ENCODE measurements at places on chromosomes 7 and 10.

- no peak for DNase-seq
Measured at GRCh38 chr10:106399112-106399511, 765.4 kb downstream of the SORCS1 start.

DNA sequence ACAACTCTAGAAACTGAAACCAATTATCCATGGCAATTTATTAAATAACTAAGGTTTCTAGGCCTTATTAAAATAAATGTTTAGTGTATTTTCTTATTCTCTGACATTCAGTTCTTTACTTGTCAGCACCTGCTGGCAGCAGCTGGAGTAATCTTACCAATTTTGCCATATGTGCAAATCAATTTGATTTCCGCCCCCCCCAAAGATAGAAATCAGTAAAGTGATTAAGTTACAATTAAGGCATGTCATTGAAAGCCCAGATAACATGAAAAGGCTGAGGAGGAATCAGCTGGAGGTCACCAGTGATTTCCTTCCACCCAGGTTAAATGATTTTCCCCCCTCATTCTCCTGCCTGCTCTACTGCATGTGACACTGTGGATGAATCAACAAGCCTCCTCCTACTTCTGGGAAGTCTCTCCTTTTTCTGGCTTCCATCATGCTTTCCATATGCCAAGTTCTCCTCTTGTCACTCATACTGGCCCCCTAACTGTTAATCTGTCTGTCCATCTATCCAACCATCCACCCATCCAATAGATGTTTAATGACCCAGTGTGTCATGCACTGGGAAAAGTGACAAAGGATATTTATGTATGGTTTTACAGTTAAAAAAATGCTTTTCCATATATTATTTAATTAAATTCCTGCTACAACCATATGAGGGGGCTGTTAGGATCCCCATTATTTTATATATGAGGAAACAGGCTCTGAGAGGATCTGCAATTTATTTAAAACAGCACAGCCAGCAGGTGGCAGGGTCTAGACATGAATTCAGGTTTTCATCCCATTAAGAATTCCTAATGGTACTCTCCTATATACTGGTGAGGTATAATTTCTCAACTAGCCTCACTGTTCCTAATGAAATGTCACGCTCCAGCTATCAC, 116.5 kb downstream of the ATXN7L1 start:
- peak; percentile 70 for DNase-seq

GRCh38 chr10:1981976-1982375, 244.7 kb upstream of the ADARB2 start:
- DNase-seq, result no peak

GRCh38 chr7:90216771-90217170, 5.2 kb downstream of the STEAP2 start:
- DNase-seq, result no peak

DNA sequence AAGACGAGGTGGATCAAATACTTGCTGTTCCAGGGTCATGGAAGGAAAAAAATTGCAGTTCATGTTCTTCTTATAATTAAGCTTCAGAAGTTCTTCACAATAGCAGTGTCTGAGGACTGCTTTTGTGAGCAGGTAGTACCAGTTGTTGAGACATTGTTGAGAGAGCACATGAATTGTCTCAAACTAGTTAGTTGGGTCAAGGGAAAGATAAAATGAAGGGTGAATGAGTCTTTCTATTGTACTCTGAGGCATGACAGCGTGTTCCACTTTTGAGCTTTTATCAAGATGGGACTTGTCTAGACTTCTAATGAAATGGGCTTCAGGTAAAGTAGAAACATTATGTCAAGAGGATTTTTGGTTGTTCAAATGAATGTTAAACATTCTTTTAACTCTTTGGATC, 26.0 kb downstream of the KAT6B start:
- DNase-seq, result no peak

DNA sequence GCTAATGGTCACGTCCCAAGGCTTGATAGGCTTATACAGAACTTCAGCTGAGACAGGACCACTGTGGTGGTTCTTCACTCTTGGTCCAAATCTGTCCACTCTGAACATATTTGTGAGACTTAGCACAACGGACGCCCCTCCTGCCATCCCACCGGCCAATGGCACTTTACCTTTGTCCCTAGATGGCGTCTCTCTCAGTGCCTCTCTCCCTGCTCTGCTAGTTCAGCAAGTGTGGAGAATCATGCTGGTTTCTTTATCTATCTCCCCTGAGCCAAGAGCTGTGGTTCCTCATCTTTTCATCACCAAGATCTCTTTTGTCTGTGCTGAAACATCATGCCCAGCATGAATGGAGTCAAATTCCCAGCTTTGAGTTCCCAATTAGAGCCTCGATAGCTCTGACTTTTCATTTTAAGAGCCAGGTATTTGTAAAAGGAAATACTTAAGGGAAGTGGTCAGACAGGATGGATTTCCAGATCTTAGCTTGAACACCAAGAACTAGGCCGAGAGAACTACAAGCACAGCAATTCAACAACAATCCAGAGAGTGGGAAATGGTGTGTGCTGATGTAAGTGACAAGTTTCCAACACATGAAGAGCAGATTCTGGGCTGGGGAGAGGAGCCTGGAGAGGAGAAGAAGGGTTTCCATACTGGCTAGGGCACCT, 69.5 kb downstream of the ZNF800 start:
- no peak for DNase-seq

DNA sequence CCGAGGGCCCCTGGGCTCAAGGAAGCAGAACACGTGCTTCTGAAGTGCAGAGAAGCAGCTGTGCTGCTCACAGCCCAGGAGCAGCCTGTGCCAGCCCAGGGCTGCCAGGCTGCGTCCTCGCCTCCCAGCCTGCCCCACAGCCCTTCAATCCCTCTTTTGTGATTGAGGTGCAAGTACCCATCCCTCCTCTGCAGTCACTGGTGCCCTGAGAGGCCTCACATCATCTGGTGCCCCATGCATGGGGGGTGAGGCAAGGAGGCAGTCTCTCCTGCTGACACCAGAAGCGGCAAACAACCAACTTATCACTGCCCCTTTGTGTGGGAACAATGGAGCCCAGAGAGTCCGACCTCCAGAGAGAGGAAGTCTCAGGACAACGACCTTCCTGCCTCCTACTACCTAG, 49.8 kb upstream of the FGFR2 start:
- no peak for DNase-seq

GRCh38 chr7:126979722-126980121, 273.0 kb downstream of the GRM8 start:
- DNase-seq, result no peak

DNA sequence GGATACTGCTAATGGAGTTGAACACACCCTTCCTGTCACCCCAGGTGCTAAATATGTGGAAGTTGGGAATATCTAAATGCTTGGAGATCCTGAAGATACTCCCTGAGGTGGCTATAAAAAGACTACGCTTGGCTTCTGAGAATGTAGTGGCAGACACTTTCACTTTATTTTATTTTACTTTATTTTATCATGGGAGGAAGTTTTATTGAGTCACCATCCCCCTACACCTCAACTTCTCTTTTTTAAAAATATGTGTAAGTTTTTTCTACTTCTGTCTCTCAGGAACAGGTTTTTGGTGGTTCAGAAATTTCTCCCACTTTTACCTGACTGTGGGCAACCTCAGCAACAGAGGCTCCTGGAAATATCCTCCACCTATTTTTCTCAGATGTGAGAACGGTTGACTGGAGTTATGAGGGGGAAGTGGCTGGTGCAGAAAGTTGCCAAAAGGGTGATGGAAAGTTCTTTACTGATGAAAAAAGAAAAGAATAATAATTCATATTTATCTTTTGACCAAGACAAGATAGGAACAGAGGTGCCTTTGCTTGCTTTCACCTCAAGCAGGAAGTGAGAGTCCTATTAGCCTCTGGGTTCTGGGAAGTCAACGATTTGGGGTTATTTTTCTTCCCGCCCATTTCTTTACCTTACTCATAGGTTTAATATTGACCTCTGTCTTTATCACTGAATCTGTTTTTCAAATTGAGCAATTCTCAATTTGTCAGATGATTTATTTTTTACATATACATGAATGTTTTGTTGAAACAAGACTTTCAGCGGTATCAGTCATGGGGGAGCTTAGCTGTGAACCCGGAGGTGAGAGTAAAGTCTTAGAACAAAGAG, 103.6 kb downstream of the AHR start:
- DNase-seq, result no peak

GRCh38 chr10:113552014-113552413, 839 bp upstream of the HABP2 start:
- no peak for DNase-seq

DNA sequence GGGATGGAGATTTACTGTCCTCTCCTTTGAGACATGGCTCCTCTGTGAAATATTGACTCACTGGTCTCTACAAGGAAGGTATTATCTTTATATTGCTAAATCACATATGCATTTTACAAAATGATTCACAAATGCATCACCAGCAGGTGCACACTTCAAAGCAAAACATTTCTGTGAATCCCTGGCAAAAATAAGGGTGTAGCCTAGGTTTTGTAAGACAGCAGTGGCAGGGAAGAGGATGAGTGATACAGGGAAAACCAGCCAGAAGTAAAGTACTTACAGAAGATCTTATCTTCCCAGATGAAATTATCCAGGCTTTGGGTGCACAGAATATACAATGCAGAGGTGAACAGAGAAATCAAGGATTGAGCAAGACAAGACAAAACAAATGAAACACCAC, 1094.6 kb downstream of the GATA3 start:
- no peak for DNase-seq

GRCh38 chr7:128281605-128282380, 40.7 kb downstream of the LEP start:
- DNase-seq, result no peak

- DNase-seq, result peak; percentile 81
Measured at GRCh38 chr7:108001764-108002725, 916 bp downstream of the LAMB1 start.

- no peak for DNase-seq
Measured at GRCh38 chr7:24724451-24725190, 32.6 kb downstream of the GSDME start.

GRCh38 chr10:1782841-1783240, 45.5 kb upstream of the ADARB2 start:
- DNase-seq, result no peak

DNA sequence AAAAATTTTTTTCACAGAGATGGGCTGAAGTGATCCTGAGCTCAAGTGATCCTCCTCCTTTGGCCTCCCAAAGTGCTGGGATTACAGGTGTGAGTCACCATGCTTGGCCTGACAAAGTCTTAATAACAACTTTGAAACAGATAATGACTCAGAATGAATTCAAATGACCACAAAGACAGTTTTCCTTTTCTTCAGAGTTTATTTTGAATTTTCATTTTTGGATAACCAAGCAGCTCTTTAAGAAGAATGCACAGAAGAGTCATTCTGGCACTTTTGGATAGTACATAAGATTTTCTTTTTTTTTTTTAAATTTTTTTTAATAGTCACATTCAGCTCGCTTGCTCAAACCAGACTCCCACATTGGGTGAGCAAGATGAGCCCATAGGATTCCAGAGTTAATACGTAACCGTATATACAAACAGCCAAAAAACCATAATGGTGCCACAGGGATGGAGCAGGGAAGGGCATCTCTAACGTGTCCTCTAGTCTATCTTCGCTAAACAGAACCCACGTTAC, 43.0 kb upstream of the NMT2 start:
- peak; percentile 84 for DNase-seq

DNA sequence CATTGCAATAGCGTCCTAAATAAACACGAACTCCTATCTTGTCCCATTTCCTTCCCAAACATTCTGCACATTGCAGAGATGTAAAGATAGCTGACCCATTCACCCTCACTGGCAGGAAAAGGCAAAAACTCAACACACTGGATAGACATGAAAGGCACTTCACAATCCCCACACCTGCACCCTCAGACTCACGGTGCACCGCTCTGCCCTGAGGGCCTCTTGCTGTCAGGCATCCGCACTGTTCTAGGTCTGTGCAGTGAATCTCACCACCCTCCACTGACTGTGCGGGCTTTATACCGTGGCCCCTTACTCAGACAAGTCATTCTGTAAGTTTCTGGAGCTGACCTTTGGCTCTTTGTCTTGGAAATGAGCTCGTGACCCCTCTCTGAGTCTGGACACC, 42.9 kb upstream of the PARD3 start:
- DNase-seq, result no peak

- peak; percentile 51 for DNase-seq
Measured at GRCh38 chr7:34430456-34430855, 227.6 kb upstream of the NPSR1 start.

- DNase-seq, result no peak
Measured at GRCh38 chr7:81514546-81514945, 255.3 kb downstream of the HGF start.

GRCh38 chr7:11648980-11649379, 183.0 kb downstream of the THSD7A start:
- peak; percentile 29 for DNase-seq

- no peak for DNase-seq
Measured at GRCh38 chr7:44048031-44048795, 3.7 kb downstream of the DBNL start.

DNA sequence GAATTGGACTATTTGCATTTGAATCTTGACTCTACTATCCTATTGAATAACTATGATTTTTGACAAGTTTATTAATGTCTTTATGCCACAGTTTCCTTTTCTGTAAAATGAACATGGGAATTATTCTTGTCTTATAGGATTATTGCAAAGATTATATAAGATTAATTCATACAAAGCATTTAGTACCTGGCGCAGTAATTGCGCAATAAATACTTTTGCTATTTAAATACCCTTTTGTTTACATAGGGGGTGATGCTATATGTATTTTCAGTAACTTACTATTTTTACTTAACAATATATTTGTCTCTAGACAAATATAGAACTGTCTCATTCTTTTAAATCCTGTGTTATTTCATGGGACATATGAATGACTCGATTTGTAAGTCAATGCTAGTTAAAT, 5.3 kb downstream of the MINPP1 start:
- no peak for DNase-seq

DNA sequence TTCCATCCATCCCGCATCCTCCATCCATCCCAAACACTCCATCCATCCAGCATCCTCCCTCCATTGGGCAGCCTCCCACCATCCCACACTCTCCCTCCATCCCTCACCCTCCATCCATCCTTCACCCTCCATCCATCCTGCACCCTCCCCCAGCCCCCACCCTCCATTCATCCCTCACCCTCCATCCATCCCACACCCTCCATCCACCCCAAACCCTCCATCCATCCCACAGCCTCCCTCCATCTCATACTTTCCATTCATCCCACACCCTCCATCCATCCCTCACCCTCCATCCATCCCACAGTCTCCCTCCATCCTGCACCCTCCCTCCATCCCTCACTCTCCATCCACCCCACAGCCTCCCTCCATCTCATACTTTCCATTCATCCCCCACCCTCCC, 60.4 kb downstream of the FOXI2 start:
- DNase-seq, result peak; percentile 2

GRCh38 chr10:88186335-88186734, 322.9 kb downstream of the PTEN start:
- peak; percentile 97 for DNase-seq

All from fibroblast of skin of scalp (primary cell).